ENCODE measurements at places on chromosomes 6 and 20.
A peak's percentile ranks its signal among the peaks of the same experiment; 100 is the strongest.

DNA sequence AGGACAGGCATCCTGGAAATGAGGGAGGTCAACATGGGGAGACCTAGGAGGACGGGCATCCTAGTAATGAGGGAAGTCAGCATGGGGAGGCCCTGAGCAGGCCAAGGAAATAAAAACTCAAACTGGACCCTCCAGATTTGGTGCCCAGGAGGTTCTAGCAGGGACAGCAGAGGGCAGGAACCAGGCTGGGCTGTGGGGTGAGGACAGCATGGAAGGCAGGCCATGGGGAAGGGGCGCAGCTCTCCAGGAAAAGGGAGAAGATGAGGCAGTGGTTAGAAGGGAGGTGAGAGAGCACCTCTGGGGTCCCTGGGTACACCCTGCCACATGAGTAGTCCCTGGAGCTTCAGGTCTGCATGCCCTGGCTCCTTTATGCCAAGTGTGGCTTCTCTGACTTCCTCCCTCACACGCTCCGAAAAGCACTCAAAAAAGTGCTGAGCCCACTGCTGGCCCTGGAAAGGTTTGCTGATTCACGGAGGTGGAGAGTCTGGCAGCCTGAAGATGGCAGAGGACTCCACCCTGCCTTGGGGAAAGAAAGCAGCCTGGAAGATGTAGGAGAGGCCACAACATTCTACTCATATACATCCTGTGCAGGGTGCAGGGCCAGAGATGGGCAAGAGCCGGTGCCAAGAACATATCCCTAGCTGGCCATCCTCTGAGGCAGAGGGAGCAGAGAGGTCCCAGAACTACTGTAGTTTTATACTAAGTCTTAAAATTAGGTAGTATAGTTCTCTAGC is 154.9 kb downstream of the MRPL14 start:
- no peak for DNase-seq

DNA sequence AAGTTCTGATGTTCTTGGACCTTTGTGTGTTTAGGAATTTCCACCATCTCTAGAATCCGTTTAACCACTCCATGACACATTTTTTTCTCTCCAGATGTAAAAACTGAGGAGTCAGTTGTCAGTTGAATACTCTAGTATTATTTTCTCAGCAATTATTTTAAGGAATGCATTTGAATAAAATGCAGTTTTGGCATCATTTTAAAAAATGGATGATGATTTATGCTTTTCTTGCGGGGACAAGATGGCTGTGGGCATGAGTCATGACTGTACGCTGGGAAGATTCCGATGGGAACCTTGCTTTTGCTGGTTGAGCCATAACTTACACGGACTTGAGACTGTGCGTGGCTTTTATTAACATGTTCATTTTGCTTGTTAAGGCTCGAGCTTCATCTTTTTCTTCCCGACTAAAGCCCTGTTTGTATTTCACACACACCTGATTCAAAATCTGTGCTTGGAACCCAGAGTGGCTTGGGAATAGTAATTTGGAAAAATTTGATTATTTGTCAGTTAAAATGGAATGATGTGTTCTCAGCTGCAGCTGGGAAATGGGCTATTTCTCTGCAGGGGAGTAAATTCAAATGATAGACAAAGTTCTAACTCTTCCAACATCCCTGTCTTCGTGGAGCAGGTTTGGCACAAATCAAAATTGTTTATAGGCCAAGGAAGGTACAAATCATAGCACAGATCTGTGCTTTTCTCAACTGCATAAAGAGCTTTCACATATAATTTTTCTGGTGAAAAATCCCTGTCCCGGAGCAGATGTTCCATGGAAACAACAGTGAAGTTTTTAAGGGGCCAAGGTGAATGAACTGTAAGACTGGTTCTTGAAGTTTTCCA is 470.5 kb upstream of the JAG1 start:
- DNase-seq = no peak

DNA sequence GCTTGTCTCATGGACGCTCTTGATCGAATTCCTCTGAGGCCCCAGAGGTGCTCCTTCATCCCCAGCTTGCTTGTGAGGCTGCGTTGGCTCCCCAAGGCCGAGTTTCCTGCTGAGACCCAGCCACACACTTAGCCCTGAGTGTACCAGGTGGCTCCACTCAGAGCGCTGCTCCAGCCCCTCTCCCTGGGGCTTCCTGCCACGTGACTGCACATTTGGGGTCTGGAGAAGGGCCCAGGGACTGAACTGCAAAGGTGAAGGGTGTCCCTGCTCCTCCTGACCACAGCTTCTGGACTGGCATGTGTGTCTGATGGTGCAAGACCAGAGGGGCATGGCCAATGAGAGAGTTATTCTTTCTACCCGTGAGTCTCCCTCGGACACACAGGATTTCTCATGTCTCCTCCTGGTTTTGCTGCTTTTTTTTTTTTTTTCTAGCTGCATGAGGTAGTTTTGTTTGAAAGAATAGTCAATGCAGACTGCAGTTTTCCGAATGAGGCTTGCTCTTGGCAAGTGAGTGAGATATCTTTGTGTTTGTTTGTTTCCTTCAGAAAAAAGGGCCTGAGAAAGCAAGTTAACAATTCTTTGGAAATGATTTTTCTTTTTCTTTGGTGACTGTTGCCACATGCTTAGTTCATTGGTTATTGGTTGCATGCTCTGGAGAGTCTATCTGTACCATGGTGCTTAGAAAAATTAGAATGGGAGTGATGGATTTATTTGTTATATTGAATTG is 3.1 kb upstream of the ZNF831 start:
- DNase-seq = no peak

DNA sequence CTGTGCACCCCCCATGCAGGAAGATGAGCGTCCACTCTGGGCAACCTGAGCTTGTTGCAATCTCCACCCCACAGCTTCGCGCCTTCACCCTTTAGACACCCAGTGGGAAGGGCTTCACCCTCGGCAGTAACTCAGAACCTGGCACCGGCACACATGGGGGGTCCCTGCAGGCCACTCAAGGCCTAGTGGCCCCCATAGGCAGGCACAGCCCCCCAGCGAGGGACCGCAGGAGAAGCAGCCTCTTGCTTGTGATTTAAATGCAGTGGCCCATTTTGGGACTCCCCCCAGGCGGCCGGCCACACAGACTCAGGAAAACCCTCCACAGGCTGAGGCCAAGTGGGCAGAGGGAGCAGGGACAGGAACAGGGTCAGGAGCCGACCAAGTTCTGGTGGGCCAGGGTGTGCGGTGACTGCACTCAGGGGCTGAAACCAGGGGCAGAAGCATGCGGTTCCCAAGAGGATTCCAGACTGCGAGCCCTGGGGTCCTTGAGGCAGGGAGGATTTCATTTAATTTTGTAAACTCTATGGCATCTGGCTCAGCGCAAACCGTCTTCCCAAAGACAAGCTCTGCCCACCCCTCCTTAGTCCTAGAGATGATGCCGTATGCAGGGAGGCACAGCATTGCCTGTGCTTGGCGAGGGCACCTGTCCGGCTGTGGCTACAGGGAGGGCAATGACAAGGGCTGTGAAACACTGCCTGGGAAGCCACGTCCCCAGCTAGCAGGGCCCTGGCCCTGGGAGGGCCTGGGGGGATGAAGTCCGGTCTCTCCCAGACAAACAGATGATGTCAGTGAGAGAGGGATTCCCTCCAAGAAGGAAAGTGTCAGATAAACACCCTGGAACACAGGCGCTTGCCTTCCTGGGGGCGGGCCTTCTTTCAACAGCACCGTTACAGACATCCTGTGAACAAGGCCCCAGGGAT is 52.9 kb upstream of the GPR31 start:
- DNase-seq = no peak

DNA sequence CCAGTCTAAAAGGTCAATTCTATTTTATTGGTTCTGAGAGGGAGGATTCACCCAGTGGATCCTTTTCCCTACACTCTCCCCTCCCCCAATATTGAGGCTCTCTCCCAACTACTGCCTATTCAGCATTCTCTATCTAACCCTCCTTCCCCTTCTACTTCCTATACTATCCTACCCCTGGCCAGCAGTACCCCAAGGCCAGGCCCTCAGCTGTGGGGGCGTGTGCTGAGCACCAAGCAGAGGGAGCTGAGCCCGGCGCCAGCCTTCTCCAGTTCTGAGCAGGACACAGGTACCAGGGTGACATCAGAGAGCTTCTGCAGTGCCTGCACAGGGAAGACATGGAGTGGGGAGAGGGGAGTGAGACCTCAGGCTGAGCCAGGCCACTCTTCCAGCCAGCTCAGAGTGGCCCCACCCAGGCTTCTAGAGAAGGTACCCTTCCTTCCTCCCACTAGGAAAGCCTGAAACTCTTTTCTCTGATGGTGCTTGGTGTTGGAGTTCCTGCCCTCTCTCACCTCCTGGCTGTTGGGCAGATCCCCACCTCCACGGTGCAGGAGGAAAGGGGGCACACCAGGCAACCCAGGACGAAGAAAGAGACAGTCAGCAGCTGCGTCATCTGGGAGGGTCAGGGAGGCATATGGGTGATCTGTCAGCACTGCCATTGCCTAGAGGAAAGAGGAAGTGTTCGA is 1.9 kb downstream of the DDAH2 start:
- DNase-seq = no peak

- no peak for DNase-seq
Measured at GRCh38 chr6:33627876-33628275, 6.8 kb downstream of the ITPR3 start.

GRCh38 chr20:56163806-56164205 is 84.7 kb upstream of the MC3R start:
- DNase-seq = no peak

DNA sequence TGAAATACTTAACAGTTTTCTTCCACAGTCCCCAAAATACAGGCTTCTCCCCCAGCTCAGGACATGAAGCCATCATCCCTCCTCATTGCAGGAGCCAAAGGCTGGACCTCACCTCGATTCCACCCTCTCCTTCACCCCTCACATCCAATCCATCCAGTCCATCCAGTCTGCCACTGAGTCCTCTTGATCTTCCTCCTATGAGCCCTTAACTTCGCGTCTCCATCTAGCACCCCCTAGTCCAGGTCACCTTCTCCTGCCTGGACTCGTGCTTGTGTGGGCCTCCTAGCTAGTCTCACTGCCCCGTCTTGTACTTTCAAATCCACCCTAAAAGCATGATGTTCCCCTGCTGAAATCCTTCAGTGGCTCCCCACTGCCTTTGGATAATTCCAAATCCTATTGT is 3.3 kb downstream of the TRIB3 start:
- no peak for DNase-seq

GRCh38 chr6:101626269-101626668 is 232.8 kb downstream of the GRIK2 start:
- no peak for DNase-seq

DNA sequence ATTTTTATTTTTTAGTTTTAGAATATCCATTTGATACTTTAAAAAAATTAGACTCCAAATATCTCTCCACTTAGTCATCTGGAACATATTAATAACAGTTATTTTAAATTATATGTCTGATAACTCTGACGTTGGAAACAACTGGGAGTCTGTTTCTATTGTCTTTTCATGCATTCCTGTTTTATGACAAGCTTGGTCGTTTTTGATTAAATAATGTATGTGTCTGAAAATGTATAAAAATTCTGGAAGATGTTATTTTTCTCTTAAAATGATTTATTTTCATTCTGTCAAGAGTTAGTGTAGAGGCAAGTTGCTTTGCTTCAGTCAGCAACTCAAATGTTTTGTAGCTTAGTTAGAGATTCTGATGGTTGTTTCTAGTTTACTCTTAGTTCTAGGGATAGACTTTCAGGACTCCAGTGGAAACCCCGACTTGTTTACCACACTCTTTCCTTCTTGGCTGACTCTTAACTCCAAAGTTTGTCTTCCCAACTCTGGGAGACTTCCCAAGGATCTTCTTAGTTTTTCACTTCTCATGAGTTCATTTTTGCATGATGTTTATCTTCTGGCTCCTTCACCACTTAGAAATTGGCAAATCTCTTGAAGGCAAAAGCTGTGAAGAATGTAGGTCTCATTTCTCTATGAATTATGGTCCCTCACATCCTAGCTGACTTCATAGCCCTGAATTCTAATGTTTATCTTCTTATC is 190.9 kb downstream of the LAMA2 start:
- DNase-seq = no peak

DNA sequence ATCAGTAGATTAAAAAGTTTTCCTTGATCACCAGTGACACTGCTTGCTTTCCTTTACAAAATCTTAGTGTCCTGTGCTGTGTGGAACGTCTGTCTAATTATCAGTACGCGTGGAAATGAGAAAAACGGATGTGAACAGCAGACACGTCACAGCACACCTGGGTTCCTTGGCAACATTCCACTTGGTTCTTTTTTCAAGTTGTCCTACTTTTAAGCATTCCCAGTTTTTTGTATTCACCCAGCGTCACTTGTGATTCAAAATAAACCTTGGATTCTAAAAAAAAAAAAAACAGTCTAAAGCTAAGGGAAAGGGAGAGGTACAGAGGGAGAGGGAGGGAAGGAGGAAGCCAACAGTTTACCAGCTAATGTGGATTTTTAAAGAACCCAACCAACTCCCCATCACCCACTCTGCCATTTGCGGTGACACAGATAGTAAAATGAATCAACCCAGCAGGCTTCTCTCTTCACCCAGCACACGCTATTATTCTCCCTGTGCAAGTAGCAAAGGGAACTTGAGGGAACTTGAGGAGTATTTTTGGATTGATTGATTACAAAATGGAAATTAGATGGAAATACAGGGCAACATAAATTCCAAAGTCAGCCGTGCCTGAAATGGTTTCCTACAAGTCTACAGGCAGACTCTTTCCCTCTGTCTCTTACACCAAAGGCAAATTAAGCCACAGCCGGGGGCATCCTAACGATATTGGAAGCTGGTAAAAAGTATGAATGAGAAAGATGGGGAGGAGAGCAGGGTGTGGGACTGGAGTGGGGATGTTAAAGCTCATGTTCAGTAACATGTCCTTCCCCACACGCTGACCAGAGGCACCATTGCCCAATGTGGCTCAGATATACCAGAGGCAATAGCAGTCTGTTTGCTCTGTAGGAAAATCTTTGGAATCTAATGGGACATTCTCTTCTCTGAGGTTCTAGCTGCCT is 129.8 kb downstream of the SASH1 start:
- no peak for DNase-seq

- DNase-seq = no peak
Measured at GRCh38 chr6:113672491-113673149, 184.5 kb upstream of the MARCKS start.

GRCh38 chr6:2111162-2111677 is 134.2 kb downstream of the GMDS start:
- peak; percentile 4 for DNase-seq

DNA sequence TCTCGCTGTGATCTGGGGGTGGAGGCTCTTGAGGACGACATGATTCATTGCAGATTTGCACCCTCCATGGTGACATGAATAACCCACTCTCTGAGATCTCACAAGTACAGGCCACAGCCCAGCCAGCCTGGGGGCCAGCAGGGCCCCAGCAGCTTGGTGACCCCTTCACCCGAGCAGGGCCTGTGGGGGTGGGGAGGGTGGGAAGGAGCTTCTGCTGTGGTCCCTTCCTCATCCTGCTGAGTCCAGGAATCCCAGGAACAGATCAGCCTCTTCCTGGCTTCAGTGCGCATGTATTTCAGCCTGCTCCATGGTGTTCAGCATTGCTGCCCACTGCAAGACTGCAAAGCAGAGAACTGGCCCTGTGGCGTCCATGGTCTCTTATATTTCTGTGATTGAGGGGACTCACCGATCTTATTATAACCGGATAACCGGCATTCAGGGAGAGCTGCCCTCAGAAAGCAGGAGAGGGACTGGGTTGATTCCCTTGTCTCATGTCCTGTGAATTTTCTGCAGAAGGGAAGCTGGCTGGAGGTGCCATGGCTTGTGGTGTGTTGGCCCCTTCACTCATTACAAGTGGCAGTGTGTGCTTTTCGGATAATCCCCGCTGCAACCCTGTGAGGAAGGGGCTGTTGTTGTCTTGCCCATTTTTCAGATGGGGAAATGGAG is 118.8 kb upstream of the FRMD1 start:
- no peak for DNase-seq

All from stimulated activated CD4-positive, alpha-beta T cell treated with anti-CD3 and anti-CD28 coated beads, Interleukin-1b, Interleukin-23, amount 100 ng/mL, for 4 hours (primary cell).